Small intestine (tissue), 16 donors: ENCODE measurements at places on chromosomes 12 and 14.

DNA sequence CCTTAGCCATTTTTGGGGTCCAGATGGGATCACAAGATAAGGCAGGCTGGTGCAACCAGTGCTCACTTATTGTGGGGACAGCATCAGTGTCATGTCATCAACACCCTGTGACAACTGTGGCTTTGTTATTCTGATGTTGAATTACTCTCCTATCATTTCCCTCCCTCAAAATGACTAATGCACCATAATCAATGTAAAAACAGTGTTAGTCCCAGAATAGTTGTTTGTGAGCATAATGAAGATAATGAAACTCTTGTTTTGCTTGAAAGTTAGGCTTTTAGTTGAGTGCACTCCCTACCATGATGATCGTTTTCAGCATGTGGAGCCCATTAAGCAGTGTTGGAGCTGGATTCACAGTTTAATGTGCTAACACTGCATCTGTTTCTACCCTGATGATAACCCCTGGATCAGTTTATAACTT is 151.4 kb downstream of the TMTC2 start:
- no peak for DNase-seq

DNA sequence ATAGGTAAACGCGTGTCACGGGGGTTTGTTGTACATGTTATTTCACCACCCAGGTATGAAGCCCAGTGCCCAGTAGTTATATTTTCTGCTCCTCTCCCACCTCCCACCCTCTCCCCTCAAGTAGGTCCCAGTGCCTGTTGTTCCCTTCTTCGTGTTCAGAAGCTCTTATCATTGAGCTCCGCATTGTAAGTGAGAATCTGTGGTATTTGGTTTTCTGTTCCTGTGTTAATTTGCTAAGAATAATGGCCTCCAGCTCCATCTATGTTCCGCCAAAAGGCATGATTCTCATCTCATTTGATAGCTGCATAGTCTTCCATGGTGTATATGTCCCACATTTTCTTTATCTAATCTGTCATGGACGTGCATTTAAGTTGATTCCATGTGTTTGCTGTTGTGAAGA is 6.9 kb upstream of the GPRC5D start:
- no peak for DNase-seq

DNA sequence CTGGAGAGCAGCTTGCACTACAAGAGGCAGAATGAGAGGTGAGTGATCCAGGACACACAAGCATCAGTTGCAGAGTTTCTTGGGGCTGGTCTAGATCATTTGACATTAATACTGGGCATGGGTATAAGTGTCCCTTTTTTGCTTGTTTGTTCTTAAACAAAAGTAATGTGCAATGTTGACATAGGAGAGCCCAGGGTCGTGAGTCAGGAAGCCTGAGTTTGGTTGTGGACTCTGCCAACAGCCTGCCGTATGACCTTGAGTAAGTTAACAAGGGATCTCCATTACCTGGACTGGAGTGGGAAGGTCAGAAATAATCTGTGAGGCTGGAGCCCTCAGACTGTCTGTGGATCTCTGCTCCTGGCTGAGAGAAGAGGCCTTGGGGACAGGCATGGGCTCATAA is 170.3 kb downstream of the KCNA5 start:
- no peak for DNase-seq

DNA sequence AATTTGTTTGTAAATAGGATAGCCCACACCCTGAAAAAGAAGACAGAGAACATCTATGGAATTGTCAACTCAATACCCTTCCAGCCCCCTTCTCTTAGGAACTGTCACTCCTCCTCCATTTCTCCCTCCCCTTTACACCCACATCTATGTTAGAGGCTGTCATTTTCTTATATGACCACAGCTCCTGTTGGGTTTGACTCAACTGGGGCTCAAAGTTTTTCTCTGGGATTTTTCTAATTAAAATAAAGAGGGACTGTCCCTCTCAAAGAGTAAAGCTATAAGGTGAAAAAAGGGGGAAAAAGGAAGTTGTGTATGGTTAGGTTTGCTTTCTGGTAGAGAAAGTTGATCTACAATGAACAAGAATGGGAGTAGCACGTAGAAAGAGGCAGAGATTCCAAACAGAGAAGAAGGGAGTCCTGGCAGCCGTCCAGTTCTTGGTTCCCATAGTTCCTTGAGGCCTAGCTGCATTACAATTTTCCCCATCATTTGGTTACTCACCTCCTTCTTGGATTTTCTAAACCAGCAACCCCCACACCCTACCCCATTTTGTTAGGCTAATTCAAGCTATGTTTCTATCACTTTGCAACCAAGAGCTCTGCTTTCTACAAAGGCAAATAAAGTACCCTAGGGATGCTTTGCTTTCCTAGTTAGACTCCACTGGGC is 44.3 kb upstream of the STK38L start:
- no peak for DNase-seq

GRCh38 chr14:64721899-64722298 is 17.7 kb downstream of the PLEKHG3 start:
- DNase-seq: no peak

DNA sequence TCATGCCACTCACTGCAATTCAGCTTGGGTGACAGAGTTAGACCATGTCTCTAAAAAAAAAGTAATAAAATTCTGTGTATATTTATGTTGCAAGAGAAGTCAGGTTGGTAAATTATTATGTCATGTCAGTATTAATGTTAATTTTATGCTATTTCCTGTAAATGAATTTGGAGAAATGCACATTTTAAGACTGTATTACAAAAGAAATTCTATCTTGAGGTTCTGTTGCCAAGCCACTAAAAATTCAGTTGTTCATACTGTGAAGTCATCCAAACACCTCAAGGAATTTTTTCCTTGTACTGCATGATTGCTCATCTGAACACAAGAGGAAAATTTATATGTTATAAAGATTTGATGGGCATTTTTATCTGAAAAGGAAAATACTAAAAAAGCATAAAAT is 23.3 kb upstream of the HMGA2 start:
- no peak for DNase-seq

DNA sequence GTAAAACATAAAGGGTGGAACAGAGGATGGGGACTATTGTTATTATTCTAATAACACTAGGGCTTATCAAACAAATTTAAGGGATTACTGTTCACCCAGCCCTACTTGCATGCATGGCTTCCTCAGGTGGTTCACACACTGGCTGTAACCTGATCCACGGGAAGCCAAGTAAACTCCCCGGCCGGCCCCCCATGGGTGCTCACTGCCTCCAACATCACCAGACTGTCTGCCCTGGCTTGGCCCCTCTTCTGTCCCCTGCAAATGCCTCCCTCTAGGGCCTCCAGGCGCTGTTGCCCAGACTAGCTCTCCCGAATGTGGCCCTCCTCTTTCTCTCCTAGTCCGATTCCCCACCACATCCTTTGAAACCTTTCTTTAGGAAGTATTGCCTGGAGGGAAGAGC is 18.6 kb downstream of the FAIM2 start:
- DNase-seq: no peak

GRCh38 chr12:120019197-120019596 is 30.2 kb downstream of the BICDL1 start:
- no peak for DNase-seq

- no peak for DNase-seq
Measured at GRCh38 chr14:65756880-65757279, 344.4 kb downstream of the FUT8 start.

GRCh38 chr12:121184425-121184824 is 25.5 kb upstream of the P2RX4 start:
- no peak for DNase-seq

DNA sequence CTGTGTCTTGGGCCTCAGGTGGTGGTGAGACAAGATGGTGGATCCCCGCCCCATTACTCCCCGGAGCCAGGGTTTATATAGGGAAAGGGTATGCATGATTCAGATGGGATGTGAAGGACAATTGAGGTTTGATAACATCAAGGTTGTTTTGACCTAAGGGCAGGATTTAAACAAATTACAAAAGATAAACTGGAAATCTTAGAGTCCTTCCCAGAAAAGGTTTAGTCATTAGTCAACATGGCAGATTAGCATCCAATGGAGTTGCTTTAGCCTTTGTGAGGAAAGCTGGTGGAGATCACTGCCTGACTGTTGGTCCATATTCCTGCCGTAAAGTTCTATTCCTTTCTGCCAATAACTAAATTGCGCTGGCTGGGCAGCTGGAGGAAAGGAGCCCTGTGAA is 15.6 kb upstream of the FRMD6 start:
- DNase-seq: no peak

DNA sequence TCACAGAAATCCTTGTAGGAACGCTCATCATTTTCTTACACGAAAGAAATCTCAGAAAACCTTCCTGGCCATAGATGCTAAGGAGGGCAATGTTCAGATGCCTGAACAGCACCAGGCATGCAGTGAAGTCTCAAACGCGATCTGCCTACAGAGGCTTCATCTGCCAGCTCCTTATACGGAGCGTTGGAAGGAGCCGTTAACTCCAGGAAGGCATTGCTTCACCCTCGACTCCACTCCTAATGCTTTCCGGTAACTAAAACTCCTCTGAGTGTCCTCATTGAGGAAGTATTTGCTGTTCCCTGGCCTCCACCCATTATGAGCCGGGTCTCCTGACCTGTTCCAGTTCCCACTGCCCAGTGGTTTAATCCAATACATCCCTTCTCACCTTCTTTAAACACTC is 502.7 kb downstream of the BCL11B start:
- no peak for DNase-seq

DNA sequence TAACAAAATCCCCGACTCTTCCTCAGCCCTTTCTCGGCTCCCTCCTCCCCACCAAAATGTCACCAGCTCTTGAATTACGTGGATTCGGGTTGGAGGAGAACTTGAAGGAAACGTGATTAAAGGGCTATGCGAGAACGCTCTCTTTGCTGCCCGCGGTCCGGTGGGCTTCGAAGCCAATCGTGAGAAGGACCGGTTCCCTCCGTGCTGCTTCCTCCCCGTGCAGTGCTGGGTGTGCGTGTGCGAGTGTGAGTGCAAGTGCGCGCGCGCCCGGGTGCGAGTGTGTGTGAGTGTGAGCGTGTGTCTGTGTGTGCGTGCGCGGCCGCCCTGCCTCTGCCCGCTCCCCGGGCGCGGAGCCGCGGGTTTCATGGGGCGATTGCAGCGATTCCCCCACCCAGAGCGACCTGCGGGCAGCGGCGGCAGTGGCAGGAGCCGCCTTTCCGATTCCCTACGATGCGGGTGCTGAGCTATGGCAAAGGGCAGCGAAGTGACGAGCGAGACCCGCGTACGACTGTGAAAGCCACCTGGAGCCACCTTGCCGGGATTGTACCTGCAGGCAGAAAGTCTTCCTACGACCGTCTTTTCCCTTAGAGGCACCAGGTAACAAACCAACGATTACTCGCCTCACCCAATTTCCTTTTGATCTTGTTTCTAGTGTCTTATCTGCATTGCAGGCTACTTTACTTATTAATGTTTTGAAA is 1.4 kb downstream of the LRFN5 start:
- DNase-seq: peak; percentile 19

- no peak for DNase-seq
Measured at GRCh38 chr12:60230056-60230455, 634.2 kb downstream of the SLC16A7 start.

DNA sequence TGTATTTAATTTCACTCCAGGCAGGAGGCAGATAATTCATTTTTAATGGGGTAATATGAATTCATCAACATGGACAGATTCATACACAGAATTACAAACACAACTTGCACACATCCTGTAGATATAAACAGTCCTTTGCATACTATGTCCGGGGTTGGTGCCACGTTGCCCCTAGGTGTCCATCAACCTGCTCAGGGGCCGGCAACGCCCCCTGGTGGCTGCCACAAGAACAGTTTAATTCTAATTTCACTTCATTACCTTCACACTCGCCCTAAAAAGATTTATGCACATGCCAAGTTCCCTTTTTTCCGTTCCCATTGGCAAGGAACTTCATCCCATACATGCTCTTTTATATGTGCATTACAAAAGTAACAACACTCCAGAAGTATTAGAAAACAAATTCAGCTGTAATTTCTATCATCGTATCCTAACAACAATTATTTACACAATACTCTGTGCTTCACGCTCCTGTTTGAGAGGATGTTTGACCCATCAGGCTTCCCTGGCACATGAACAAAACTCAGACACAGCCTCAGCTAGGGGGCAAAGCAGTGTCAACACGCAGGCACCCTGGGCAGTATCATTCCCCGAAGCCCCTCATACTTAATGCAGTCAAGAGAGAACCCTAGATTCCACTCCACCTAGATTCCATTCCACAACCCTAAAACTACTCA is 15.5 kb downstream of the MANSC1 start:
- DNase-seq: peak; percentile 72

DNA sequence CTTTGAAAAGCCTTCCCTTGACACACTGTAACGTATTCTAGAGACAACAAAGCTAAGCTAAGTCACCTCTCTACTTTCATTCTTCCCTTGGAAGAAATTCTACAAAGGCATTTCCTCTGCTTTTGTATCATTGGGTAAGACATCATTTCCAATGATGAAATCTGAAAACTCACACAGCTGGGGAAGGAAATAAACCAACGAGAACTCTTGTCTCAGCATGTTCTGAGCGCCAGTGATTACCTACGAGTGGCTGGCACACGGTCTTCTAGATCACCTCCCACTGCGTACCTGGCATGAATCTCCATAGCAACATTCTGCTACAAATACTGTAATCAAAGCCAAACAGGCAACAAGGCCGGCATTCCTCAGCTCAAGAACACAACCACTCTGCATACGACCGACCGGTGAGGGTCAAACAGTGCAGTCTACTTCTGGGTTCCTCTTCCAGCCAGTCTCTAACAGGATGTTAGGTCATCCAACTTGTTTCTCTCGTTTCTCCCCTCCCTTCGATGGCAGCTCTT is 7.6 kb downstream of the VPS37B start:
- peak; percentile 93 for DNase-seq

DNA sequence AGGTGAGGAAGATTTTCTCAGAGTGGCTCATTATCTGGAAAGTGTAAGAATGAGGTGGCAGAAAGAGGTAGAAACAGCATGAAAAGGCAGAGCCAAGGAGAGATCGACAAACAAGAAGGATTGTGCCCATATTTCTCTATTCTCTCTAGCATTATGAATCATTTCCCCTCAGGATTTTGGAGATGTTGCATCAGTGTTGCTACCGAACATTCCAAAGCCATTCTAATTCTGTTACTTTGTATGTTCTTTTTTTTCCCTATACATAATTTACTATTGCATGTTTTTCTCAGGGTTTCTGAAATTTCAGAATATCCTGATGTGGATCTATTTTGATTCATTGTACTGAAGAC is 61.4 kb downstream of the KICS2 start:
- DNase-seq: no peak

DNA sequence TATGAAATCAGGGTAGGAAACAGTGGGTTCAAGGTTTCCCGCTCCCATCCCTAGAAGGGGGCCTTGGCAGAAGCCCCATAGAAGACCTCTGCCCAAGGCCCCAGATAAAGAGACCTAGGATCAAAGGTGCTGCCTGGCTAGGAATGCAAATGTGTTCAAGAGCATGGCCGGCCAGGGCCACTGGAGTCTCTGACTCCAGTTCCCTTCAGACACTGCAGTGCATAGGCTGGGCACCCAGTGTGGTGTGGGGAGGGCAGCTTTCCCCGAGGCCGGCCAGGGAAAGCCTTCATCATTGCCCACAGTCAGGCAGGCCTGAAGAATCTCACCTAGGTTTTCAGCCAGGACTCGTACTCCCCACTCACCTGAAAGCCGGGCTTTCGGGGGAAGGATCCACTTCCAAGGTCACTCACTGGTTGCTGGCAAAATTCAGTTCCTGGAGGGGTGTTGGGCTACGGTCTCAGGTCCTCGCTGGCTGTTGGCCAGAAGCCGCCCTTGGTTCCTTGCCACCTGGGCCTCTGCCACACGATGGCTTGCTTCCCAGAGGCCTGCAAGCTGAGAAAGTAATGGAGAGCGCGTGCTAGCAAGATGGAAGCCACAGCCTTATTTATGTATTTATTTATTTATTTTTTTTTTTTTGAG is 9.7 kb upstream of the PEBP1 start:
- DNase-seq: no peak
